ENCODE measurements at places on chromosomes 4 and X.

GRCh38 chr4:42617030-42617429 lies 39.9 kb downstream of the ATP8A1 start:
- DNase-seq = no peak

GRCh38 chrX:120309873-120310705 lies 1.2 kb downstream of the TMEM255A start:
- peak; percentile 18 for DNase-seq

GRCh38 chr4:38621028-38621684 lies 42.8 kb upstream of the KLF3 start:
- no peak for DNase-seq

GRCh38 chr4:48228949-48229348 lies 40.7 kb downstream of the TEC start:
- no peak for DNase-seq

DNA sequence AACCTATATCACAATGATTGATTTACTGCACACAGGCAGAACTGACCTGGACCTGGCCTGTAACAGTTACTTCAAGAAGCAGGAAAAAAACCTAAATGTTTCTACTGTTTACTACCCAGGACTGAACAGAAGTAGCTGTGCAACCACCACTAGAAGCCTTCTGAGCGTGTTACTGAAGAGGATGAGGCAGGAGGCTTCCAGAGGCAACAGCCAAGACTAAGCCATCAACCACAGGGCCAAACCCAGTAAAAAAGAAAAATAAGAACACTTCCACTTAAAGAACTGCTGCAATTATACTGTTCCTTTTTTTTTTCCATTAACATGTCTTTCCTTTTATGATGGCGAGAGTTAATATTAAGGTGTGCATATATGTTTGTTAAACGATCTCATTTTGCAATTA lies 29.4 kb upstream of the TTC29 start:
- DNase-seq = no peak

- DNase-seq = peak; percentile 52
Measured at GRCh38 chrX:149286940-149287349, 218.2 kb downstream of the IDS start.

DNA sequence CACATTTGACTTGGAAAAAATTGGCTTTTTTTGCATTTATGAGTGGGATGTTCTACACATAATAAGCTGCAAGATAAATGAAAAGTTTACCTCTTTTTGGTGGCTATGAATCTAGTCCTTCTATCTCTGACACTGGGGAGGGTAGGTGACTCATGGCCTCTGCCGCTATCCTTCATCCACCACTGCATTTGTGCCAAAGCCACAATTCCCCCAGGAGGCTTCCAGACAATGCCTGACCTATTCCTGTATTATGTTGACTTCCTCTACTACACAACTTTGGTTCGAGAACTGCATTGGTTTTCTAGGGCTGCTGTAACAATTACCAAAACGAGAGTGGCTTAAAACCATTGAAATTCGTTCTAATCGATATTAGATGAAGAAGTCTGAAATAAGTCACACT lies 245.6 kb downstream of the TRAM1L1 start:
- DNase-seq = no peak

GRCh38 chrX:154549766-154550165 lies 2.3 kb downstream of the IKBKG start:
- no peak for DNase-seq

- no peak for DNase-seq
Measured at GRCh38 chr4:187354740-187355139, 631.1 kb upstream of the FAT1 start.

DNA sequence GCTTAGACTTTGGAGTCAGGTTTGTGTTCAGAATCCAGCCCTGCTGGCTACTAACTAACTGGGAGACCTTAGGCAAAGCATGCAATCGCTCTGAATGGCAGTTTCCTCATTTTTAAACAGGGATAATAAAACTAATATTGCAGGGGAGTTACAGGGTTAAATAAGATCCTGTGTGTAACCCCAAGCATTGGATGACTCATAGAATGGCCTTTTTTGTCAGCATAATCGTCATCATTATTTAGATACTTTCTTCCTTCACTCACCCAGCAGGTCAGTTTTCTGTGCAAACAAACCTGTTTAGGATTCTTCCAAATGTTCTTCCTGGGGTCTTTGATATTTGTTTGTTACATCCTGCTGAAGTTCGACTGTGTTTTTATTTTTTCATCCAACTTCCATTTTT lies 208.2 kb downstream of the EVC2 start:
- DNase-seq = no peak

GRCh38 chr4:116982656-116983055 lies 102.7 kb downstream of the TRAM1L1 start:
- no peak for DNase-seq

DNA sequence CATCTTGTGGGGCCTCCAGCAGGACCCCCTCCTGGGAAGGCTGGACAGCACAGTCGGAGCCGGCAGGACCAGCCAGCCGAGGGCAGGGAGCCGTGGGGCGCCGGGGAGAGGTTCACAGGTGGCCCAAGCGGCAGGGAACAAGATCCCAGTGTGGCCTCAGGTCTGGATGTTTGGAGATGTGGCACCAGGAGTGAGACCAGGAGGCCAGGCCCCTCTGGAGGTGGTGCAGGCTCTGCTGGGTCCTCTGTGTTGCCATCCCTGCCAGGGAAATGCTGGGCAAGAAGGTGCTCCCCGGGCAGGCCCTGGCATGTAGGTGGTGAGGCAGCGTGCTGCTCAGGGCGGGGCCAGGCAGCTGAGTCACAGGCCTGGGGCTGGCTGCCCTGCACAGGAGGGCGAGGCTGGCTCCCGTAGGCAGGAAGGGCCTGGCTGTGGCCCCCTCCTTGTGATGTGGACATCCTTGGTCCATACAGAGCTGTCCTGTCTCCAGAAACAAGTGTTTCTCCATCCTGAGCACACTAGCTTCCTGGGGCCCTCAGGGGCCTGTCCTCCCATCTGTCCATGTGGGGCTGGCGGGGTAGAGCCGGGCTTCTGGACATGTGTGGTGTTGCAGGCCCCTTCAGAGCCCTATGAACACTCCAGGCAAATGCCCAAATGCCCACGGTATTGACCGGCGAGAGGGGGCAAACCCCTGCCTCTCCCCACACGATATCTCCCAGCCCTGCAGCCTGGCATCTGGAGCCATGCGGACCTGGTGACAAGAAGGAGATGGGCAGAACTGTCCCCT lies 4.8 kb upstream of the HGFAC start:
- no peak for DNase-seq

- no peak for DNase-seq
Measured at GRCh38 chrX:8849945-8850344, 48.8 kb upstream of the FAM9A start.

DNA sequence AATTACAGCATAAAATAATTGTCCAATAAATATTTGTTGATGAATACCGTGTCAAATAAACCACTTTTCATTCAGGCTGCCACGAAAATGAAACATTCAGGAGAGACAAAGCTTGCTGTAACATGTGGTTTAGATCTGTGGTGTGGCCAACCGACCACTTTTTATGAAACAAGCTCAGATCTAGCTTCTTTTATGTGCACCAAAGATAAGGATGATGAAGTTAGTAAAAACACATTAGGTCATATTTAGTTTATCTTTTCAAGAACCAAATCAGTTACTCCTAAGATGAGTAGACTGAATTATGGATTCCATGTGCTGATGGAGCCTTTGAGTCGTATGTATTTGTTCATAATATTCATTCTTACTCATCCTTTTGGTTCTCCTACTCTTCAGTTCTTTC lies 35.8 kb downstream of the STOX2 start:
- DNase-seq = no peak

GRCh38 chrX:34638116-34638515 lies 19.0 kb downstream of the TMEM47 start:
- DNase-seq = no peak

GRCh38 chr4:74751856-74752255 lies 42.5 kb downstream of the BTC start:
- DNase-seq = no peak

- no peak for DNase-seq
Measured at GRCh38 chr4:108560616-108561015, 59.8 kb upstream of the RPL34 start.

DNA sequence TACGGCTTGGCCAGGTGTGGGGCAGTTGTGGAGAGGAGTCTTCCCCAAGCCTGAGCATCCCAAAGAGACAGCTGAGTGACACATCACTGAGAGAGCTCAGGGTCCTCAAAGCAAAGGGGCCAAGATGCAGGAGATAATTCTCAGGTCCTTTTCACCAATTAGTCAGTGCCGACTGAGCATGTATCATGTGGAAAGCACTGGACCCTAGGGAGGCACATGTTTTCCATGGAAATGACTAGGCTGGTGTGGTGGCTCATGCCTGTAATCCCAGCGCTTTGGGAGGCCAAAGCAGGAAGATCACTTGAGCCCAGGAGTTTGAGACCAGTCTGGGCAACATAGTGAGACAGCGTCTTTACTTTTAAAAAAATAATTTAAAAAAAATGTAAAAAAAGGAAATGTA lies 67.3 kb upstream of the PRPS1 start:
- DNase-seq = no peak

DNA sequence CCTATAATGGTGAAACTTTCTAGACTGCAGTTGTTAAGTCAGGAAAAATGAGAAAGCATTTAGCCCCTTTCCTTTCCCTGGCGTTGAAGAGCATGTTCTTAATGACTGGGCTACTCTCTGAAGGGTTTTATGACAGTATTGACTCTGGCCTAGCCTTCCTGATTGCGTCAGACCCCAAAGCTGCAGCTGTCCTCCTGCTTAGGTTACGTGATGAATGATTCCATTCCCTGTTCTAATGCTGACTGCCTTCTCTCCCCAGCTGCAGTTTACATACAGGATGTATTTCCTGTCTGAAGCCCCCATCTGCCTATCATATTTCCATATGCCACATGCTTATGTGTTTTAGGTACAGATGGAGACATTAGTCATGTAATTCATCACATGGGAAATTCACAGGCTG lies 105.8 kb upstream of the EGFL6 start:
- no peak for DNase-seq

GRCh38 chr4:40890764-40891163 lies 141.0 kb downstream of the NSUN7 start:
- DNase-seq = no peak

GRCh38 chr4:82866706-82867385 lies 24.1 kb downstream of the SEC31A start:
- DNase-seq = no peak

DNA sequence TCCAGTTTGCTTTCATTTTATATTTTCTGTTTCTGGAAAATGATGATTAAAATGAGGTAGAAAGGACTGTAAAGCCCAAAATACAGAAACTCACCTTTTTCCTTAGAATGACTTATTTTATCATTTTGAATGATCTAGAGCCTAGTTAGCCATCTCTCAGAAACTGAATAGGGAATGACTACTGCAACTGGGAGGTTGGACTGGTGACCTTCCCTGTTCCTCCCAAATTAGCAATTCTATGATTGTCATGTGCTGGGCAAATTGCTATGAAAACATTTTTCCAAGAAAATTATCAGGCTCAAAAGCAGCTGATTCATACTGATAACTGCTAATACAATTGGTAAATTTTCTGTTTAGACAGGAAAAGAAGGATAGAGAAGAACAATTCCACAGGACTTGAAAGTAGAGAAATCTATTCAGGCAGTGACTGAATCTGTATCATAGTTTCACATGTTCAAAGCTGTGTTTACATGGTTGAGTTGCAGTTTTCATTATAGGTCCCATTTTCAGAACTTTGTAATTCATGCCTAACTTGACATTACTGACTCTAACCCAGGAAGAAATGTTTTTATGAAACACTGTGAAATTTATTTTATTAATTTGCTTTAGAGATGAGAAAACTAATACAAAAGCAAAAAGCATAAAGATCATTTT lies 43.4 kb upstream of the SEC24B start:
- no peak for DNase-seq

- no peak for DNase-seq
Measured at GRCh38 chr4:13903901-13904300, 276.4 kb upstream of the BOD1L1 start.

DNA sequence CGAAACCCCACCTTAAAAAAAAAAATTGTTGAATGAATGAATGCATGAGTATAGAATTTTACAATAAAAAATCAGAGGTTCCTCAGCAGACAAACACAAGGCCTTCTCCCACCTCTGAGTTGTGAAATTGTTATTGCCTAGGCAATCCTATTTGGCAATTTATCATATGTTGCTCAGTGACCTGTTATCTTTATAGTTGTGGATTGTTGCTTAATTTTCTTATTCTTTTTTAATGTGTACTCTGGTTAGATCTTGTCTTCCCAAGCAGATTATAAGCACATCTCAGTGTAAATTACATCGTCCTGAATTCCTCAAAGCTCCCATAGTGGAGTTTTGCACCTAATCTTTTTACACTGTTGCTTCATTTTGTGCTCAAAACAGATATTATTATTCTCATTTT lies 71.9 kb downstream of the RBM47 start:
- DNase-seq = no peak

GRCh38 chr4:8675383-8675782 lies 82.8 kb downstream of the CPZ start:
- no peak for DNase-seq

- no peak for DNase-seq
Measured at GRCh38 chrX:19949340-19949739, 41.5 kb downstream of the BCLAF3 start.

DNA sequence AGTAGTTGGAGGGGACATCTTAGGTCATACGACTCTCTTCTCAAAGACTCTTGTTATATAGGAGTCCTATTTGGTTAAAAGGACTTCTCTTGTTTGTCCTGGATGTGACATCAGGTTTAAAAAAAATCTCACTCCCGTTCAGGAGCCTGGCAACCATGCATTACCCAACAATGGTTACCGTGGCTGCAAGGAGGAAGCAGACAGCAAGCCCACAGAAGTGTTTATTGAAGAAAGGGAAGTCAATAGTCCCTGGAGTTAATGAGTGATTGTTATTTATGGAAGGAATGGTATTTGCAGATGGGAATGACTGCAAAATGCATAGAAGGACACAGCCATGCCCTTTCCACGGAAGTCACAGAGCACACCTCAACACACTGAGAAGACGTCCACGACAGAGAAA lies 75.9 kb upstream of the ENPP6 start:
- peak; percentile 24 for DNase-seq

- DNase-seq = no peak
Measured at GRCh38 chrX:2712890-2713840, 22.1 kb downstream of the CD99 start.

GRCh38 chr4:125104616-125105015 lies 210.1 kb upstream of the FAT4 start:
- no peak for DNase-seq

DNA sequence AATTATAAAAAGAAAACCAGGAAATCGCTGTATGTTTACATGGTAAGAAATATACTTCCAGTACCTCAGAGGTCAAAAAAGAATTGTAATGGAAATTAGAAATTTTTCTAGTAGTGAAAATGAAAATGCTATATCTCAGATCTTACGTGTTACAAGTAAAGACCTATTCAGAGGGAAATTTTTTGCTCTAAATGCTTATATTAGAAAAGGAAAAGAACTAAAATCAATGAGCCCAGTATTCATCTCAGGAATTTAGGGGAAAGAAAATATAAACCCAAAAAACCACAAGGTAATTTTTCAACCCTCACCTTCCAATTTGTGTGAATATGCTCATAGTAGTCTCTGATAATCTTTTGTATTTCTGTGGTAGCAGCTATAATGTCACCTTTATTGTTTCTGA lies 145.6 kb downstream of the RAP1GDS1 start:
- DNase-seq = no peak

GRCh38 chr4:184196730-184197385 lies 20.8 kb downstream of the ENPP6 start:
- no peak for DNase-seq
